CD8-positive, alpha-beta memory T cell (primary cell): ENCODE measurements at places on chromosomes 1 and 21. TPM values are rescaled to one million over a fixed set of nuclear protein-coding genes. Genes with fewer than 3 reads are reported as not detected.
A peak's percentile ranks its signal among the peaks of the same experiment; 100 is the strongest.

The UBL4B gene
- not detected for total RNA-seq

The DAB1 gene
- not detected for total RNA-seq

The GPR89A gene
- 25.0 TPM for total RNA-seq

The ZYG11A gene
- 0.04 TPM for total RNA-seq

The PCSK9 gene
- total RNA-seq = not detected

The CD164L2 gene
- not detected for total RNA-seq

The TDRD5 gene
- total RNA-seq = not detected

The CFAP74 gene
- not detected for total RNA-seq

The MPL gene
- not detected for total RNA-seq

The DISP3 gene
- 0.42 TPM for total RNA-seq

The CRYAA gene
- total RNA-seq = not detected

The SEMA4A gene
- 23.0 TPM for total RNA-seq

The MAEL gene
- total RNA-seq = not detected

The ATP1A2 gene
- total RNA-seq = not detected

The MATN1 gene
- 0.59 TPM for total RNA-seq

DNA sequence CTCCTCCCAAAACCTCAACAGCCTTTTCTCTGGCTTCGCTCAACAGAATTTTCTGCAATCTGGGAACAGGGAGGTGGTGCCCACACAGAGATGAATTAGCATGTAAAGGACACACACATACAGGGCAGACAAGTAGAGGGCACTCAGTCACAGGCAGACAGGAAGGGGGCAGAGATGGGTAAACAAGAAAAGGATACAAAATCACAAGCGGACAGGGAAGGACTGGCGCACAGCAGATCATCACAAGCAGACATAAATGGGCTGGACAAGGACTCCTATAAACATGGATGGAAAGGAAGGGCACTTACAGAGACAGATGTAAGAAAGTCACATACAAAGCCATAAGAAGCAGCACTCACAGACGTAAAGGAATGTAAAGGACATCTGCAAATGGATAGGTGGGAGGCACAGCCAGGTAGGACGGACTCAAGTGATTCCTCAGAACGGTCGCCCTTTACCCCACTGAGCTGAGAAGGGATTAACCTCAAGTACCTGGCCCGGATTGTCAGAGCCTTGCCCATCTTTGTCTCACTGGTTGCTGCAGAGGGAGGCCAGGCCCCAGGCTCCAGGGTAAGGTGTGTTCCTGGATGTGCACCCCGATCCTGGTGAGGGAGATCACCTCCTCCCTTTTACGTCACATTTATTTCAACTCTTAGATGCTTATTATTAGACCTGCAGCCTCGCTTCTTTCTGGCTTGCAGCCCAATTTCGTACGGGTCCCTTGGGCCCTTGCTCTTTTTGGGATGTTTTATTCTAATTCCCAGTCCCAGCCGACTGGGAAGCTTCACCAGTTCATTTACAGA, 836 bp upstream of the PRCC start:
- no peak for DNase-seq

DNA sequence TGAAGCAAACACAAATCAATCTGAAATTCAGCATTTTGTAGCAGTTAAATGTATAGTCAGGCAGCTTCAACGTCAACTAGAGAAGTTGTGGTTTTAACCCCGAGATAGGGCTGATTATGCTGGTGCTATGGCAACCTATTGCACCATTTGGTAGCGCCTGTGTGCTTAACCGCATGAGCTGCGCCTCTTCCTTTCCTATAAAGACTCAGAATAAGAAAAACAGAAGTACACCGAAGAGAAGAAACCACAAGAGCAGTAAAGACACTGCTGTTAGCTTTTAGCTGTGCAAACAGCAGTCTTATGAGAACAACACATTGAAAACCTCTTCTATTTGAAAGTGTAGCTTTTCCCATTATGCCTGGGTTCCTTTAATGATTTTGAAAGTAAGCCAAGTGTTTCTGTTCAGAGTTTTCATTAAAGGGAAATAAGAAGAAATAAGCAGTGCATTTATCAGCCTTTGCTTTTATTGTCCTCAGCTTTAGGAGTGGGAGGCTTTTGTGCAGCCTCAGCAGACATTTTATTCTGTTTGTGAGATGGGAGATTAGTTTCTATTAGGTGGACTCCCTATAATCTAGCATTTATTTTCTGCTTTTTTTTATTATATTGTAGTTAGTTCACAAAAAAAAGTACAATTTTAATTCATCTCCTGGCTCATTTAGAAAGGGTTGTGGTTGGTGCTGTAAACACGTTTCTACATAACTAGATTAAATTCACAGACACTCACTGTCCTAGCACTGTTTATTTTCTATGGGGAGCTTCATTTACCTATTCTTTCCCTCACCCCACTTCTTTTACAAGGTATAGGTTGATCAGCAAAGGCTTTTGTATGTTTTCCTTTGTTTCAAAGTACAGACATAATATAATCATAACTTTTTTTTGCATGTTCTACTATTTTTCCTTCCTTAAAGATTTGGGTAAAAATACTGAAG, 43.3 kb downstream of the PTPRC start:
- peak; percentile 64 for DNase-seq

GRCh38 chr21:40425981-40426380, 421.0 kb downstream of the DSCAM start:
- DNase-seq = no peak

GRCh38 chr1:33741749-33742148, 122.1 kb upstream of the HMGB4 start:
- no peak for DNase-seq

- DNase-seq = no peak
Measured at GRCh38 chr1:206946261-206946660, at the start of gene PIGR. TSS of gene PIGR (minus strand) at chr1:206946466. CDS start at chr1:206940531, 5,935 bp downstream.

- DNase-seq = no peak
Measured at GRCh38 chr21:46187261-46187660, 3.0 kb upstream of the SPATC1L start.

DNA sequence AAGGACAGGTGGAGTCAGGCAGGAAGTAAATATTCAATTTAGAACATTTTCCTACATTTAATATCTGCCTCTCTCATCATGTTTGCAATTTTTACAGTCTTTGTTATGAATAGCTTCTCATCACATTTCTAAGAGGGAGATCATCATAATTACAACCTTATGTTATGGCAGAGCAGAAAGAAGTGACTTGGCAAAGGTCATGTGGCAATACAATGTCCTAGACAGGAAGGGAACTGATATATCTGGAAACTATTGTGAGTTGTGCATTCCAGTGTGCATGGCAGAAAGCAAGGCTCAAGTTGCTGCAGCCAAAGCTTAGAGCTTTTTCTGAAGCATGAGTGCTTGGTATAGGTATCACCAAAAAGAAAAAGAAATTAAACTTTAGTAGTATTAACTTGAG, 43.8 kb upstream of the PRRX1 start:
- no peak for DNase-seq

DNA sequence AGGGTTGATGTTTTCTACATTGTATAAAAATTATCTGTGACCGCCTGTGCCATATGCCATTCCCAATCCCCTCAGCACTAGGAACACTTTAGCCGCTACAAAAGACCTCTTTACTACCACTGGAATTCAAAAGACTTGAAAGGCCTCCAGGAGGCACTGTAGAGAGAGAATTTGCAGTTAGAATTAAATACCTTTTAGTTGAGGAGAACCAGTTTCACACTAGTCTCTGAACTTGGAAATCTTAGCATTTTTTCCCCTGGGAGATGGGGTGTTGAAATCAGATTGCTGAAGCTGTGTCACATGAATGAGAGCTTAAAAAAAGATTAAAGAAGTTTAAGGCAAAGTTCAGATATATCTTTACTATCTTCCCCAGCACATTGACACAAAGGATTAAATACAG, 291.0 kb downstream of the ADGRL2 start:
- no peak for DNase-seq

GRCh38 chr21:44854391-44854663, 19.2 kb downstream of the PTTG1IP start:
- no peak for DNase-seq

DNA sequence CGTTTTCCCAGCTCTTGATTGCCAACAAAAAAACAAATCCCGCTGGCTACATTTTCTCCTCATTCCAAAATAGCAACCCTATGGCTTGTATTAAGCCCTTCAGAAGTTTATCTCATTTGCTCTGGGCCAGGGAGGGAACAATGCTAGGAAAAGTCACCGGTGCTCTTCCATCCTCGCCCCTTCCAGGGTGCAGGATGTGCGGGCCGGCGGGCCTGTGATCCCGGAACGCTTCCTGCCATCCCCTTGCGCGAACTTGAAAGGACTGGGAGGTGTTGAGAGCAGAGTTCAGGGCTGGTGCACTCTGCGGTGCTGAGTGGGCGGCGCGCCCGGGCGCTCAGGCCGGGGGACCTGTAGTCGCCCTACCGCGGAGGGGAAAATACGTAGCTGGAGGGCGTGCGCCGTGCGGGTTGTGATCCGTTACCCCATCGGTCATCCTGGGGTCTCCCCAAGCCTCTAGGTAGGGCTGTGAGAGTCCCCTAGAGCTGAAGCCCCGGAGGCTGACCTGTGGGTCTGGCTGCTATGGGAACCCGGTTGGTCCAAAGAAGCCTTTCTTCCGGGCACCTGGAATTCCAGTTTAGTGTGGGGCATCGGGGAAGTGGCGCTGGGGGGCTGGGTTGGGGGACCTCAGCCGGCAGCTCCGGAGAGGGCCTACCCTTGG, 13.1 kb downstream of the NR5A2 start:
- DNase-seq = no peak

GRCh38 chr1:209577346-209577745, 6.2 kb upstream of the CAMK1G start:
- no peak for DNase-seq

- no peak for DNase-seq
Measured at GRCh38 chr1:111908011-111908621, 81.4 kb downstream of the KCND3 start.

- DNase-seq = no peak
Measured at GRCh38 chr1:67269061-67269460, 38.6 kb upstream of the IL12RB2 start.

DNA sequence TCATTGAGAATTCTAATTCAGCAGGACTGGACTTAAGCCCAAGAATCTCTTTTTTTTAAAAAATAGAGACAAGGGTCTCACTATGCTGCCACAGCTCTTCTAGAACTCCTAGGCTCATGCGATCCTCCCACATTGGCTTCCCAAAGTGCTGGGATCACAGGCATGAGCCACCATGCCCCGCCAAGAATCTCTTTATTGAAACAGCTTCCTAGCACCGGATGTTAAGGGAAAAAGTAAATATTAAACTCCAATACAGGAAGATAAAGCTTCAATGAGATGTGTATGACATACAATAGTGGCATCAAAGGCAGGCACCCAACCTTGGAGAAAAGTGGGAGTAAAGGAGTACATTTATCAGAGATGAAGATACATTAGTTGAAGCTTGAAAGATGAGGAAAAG, 25.5 kb downstream of the PUM1 start:
- DNase-seq = no peak

DNA sequence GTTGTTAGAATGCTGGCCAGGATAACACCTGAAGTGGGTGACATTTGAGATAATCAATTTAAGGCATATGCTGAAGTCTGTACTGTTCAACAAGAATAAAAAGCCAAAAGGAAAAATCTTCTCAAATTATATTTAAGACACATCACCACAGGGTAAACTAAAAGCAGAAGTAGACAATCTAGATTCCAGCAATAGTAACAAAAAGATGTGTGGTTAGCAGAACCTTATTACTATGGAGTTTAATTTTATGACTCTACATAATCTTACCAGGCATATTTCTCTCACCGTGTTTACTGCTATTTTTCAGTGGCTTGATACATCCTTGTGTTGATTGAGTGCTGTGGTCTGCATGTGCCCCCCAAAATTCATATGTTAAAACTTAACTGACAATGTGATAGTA, 300.4 kb upstream of the ZP4 start:
- DNase-seq = no peak

DNA sequence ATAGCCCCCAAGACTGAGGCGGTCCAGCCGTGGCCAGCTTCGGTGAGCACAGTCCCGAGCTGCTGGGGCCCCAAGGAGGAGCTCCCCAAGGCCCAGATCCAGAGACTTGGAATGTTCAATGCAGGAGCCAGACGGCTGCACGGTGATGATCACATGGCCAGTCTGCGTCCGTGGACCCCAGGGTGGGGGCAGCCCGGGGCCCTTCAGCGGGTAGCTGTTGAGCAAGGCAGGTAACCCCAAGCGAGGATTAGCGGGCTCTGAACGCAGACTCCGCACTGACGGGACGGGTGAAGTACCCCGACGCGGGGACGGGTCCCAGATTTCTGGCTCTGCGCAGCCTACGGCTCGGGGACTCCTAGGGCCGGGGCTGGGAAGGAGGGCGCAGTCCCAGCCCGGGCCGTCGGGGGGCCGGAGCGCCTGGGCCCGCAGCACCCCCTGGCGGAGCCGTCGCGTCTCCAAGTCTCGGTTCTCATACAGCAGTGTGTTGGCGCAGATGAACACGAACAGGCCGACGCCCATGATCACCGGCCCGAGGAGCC, 2.7 kb downstream of the TMEM200B start:
- DNase-seq = peak; percentile 44

DNA sequence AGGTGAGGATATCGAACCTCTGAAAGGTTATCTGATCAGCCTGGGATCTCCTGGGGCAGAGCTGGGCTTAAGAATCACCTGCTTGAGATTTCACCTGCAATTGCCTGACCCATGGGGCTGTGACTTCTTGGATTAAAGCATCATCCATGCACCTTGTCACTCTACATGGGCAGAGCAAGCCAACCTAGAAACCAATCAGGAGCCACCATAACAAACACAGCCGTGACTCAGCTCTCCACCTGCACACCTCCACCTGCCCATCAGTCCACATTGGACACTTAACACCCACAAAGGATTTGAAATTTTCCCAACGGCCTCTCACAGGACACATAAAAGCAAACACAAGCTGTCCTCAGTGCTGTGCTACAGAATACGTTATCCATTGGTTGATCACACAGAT, 35.1 kb upstream of the ETS2 start:
- no peak for DNase-seq

DNA sequence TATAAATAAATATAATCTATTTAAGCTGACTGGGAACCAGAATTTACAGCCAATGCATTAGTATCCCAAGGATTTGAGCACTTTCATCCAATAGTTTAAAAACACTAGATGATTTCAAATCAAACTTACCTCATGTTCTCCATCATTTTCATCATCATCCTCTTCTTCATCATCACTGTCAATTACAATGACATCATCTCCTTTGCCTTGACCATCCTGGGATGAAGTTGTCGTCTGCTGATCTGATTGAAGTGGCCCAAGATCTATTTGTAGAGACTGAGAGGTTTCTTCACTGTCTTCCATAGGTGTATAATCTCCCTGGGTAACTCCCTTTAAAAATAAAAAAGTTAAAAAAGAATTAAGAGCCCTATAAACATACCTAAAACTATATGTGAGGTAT, 47.7 kb downstream of the TPR start:
- no peak for DNase-seq

- no peak for DNase-seq
Measured at GRCh38 chr1:85116856-85117255, 68.6 kb upstream of the MCOLN3 start.

- DNase-seq = no peak
Measured at GRCh38 chr21:45258466-45258865, 29.2 kb downstream of the POFUT2 start.
